Inflammatory macrophage treated with lipopolysaccharide for 4 hours (primary cell): ENCODE measurements at places on chromosomes 7 and 10.

DNA sequence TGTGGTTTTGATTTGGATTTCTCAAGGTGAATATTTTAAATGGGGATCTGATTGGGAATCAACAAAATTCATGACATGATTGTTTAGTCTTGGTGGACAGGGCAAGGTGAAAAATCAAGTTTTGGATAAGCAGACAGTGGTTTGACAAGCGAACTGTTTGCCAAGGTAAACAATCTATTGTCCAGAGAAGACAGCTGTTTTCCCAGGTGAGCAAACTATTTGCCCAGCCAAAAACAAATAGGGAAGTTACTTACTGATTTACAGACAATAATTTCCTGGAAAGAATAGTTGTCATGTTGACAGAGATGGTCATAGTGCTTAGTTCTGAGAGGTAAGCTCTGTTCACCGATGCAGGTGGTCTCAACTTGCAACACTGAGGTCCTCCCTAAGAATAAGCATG lies 94.0 kb upstream of the STEAP1B start:
- DNase-seq: no peak

GRCh38 chr7:111091593-111092358 lies 849 bp downstream of the LRRN3 start:
- no peak for DNase-seq

- DNase-seq: no peak
Observed at GRCh38 chr7:117178600-117178999, 144.3 kb downstream of the WNT2 start.

- DNase-seq: no peak
Observed at GRCh38 chr7:25739143-25739542, 412.9 kb upstream of the NFE2L3 start.

DNA sequence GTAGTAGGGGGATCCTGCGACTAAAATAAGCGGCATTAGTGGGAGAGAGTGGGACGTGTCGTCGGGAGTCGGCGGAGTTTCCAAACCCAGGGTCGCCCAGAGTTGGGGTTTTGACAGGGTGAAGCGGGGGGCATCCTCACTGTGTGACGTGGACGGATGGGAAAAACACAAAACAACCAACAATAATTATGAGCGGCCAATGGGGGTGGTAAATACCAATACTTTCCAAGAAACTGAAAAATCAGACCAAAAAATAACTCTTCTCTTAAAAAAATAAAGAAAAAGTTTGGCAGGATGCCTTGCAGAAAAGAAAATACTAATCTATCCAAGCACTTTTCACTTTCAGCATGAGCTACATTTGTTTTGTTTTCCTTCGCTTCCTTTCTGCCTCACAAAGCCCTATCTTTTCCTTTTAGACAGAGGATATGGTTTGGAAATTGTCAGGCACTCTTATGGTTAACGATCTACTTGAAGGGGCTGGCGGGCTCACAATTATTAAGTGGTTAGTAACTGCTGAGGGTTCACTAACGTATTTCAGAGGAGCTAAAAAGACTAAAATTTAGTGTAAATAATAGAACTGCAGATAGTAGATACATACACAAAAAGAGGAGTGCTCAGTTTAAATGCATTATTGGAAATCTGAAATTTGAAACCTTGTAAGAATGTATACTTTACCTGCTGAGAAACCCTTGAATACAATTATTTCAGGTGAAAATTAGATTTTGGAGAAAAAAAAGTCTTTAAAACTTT lies 802 bp upstream of the CDK6 start:
- DNase-seq: no peak

- peak; percentile 55 for DNase-seq
Observed at GRCh38 chr10:73552819-73553715, 38.1 kb downstream of the USP54 start.

GRCh38 chr10:88070080-88070880 lies 206.9 kb downstream of the PTEN start:
- no peak for DNase-seq

- no peak for DNase-seq
Observed at GRCh38 chr10:63583909-63584724, 62.9 kb downstream of the REEP3 start.

- peak; percentile 90 for DNase-seq
Observed at GRCh38 chr7:76155938-76156337, 45.8 kb upstream of the SRRM3 start.

- DNase-seq: no peak
Observed at GRCh38 chr10:101158459-101159058, 27.5 kb downstream of the TLX1 start.

DNA sequence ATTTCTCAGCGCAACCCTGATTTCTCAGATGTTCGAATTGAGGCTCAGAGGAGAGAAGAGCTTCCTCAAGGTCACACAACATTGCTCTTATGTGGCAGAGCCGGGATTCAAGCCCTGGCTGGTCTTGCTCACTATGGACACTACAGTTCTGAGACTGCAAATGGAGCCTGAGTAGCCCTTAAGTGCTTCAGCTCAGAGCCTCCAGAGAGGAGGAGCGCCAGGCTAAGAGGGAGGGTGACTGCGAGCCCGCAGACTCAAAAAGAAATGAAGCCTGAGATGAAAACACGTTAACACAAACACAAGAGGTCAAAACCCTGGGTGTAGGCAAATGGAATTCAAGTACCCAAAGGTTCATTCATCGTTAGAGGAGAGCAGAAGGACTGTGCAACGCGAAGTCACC lies 13.9 kb downstream of the ARHGAP22 start:
- DNase-seq: no peak

DNA sequence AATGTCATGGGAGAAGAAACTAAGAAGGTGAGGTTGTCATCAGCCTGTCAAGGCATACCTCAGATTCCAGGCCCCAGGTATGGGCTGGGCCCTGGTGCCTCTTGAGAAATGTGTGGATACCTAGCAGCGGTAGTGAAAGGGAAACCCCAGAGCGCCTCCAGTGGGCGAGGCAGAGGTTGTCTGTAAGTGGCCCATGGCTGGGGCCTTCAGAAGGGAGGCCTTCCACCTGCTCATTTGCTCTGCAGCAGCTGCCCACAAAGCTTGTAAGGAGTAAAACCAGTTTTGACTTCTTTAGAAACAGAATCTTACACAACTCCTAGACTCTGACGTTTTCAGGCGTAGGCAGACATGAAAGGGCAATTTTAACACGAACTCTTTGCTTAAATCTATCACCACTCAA lies 509.9 kb downstream of the PARD3 start:
- DNase-seq: peak; percentile 30
